ENCODE measurements at places on chromosomes 5 and 9. TPM values are rescaled to one million over a fixed set of nuclear protein-coding genes. Genes with fewer than 3 reads are reported as not detected.
A peak's percentile ranks its signal among the peaks of the same experiment; 100 is the strongest.

Gene AGGF1
- 32.4 TPM for total RNA-seq

GRCh38 chr5:88829054-88829453 lies 53.9 kb downstream of the MEF2C start:
- DNase-seq: no peak

Gene CLIC3
- not detected for total RNA-seq

- no peak for DNase-seq
Observed at GRCh38 chr9:79689576-79689975, 117.8 kb downstream of the TLE4 start.

- peak; percentile 45 for DNase-seq
Observed at GRCh38 chr5:179679014-179679674, 1.7 kb downstream of the CBY3 start.

- no peak for DNase-seq
Observed at GRCh38 chr5:157563929-157564716, 11.5 kb downstream of the ADAM19 start.

- no peak for DNase-seq
Observed at GRCh38 chr5:172833372-172833685, 722 bp upstream of the ERGIC1 start.

GRCh38 chr9:118643118-118643517 lies 726.1 kb downstream of the BRINP1 start:
- DNase-seq: no peak

Gene STK10
- total RNA-seq: 19.1 TPM

DNA sequence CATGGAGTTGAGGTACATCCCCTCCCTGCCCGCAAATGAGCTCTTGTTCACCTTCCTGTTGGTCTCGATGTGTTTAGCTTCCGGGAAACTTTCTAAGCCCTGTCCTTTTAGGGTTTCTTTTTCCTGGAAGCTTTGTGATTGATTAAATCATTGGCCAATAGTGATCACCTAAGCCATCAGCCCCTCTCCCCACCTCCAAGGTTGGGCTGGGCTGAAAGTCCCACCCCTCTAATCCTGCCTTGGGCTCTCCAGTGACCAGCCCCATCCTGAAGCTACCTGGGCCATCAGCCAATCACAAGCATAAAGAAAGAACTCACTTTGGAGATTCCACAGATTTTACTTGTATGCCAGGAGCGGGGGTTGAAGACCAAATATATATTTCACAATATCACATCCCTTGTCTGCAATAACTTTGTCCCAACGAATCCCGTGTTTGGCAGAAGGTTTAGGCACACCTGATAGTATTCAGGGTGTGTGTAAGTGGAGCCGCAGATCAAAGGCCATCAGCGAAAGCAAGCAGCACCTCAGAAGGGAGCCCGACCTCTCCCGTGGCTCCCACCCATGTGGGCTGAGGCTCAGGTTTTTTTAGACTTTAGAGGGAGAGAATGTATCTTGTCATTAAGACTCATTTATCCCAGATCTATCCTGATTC lies 20.4 kb downstream of the ROPN1L start:
- DNase-seq: no peak

Gene TRIP13
- total RNA-seq: 7.0 TPM

DNA sequence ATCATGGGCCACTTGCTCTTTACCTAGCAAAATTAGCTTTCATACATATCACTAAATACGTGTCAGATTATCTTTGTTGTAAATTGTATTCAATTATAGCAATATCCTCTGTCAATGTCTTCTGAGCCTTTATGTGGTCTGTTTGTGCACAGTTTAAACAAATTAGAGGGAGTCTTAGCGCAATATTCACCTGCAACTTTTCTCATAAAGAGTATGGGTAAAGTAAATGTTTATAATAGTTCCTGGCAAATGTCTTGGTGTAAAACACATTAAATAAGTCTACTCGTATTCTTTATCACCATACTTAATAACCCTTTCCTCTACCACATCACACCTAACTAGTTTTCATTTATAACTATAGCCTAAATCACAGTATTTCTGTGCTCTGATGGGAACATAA lies 169.0 kb downstream of the PCSK1 start:
- DNase-seq: no peak

- no peak for DNase-seq
Observed at GRCh38 chr5:125381290-125381689, 634.9 kb upstream of the ZNF608 start.

DNA sequence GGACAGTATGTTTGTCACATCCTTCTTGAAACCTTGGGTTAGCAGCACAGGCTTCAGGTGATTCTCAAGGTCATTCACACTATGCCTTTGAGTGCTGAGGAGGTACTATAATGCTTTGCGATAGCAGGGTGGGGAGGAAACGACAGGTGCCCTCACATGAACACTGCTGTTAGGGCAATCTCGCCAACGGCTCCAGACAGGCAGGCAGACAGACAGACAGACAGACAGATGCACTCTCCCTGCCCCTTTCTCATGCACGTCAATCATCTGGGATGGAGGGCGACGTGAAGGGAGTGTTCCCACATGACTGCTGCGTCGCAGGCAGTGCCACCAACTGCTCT lies 82.9 kb downstream of the RAPGEF1 start:
- no peak for DNase-seq

Gene MRPS27
- 56.3 TPM for total RNA-seq

DNA sequence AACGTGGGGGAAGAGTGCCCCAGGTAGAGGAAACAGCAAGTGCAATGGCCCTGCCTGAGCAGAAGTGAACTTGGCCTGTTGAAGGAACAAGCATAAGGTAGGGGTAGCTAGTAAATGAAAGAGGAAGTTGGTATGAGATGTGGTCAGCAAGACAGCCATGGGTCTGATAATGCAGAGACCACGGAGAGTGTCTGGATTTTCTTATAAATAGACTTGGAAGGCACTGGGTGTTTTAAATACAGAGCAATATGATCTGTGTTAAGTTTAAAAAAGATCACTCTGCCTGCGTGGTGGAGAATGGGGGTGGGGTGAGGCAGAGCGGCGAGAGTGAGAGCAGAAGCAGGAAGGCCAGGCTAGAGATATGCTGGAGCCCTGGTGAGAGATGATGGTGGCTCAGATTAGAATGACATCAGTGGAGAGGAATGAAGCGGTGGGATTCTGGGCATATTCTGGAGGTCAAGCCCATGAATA lies 4.2 kb downstream of the ADAM19 start:
- no peak for DNase-seq

- no peak for DNase-seq
Observed at GRCh38 chr9:5562806-5563416, 52.6 kb downstream of the PDCD1LG2 start.

GRCh38 chr9:124006448-124007361 lies 4.9 kb upstream of the LHX2 start:
- no peak for DNase-seq

Gene SLC25A2
- 0.36 TPM for total RNA-seq

Gene ADAMTS2
- 7.0 TPM for total RNA-seq

DNA sequence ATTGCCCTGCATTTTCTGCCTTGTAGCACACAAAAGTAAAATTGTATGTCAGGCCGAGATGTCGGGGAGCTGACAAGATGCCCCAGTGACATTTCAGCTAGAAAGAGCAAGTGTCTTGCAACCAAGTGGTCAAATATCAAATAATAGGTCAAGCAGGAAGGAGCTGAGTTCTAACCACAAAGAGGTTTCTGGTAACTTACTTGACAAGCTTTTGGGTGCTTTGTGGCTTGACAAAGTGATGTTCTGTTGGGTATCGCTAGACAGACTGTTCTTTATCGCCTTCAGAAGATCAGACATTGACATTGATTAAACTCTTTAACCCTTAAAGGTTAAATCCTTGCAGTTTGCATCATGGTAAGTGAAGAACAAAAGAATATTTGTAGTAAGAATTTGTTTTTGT lies 419.9 kb downstream of the CCDC171 start:
- no peak for DNase-seq

DNA sequence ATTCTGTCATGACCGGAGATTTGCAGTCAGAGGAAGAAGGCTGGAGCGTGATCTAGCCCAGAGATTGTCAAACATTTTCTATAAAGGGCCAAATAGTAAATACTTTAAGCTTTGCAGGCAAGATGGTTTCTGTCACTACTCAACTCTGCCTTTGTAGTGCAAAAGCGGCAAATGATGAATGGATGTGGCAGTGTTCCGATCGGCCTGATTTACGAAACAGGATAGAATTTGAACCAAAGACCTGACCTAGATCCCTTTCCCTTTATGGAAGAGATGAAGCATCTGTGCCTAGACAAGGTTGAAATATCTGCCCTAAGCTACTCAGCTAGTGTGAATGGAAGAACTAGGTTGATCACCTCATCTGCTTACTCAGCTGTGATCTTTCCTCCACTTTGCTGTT lies 209.5 kb downstream of the YTHDC2 start:
- DNase-seq: no peak

GRCh38 chr9:125982798-125983406 lies 235.7 kb downstream of the PBX3 start:
- no peak for DNase-seq

Gene TUSC1
- 5.9 TPM for total RNA-seq

DNA sequence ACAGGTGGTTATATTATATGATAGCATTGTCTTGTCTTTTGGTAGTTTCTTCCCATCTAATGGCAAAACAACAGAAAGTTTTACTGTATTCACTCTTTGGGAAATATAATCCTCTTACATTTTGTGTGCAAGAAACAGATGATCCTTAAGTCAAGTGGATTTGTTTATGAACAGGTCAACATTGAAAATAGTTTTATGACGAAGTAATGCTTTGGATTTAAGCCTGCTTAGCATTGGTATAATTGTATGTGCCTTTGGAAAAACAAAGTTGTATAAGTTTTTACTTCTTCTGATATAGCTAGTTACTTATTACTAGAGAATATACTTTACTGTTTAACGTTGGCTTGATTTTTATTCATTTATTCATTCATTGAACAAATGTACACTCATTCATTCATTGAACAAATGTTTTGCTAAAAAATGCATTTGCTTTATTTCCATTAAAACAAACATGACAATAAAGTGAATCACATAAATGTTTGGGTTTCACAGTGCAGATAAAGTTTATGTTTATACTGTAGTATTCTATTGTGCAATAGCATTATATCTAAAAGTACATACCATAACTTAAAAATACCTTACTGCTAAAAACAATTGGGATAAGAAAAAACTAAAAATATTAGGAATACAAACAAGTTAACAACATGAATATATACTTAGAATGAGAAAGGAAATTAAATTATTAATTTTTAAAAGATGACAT lies 12.3 kb downstream of the SGCD start:
- DNase-seq: no peak

DNA sequence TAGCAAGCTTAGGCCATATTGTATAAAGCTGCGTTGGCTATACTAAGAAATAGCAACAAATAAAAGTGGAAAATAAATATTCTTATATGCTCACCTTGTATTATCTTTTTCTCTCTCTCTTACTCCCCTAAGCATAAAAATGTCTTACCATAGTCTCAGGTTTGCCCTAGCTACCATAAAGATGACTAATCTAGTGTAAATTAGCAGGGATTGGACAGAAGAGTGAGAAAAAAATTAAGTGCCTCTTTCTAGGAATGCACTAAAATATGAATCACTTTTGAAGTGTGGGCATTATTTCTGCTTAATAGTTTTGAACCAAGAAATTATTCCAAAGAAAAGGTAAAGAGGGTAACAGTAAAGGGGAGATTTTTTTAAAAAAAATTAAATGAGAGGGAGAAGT lies 201.3 kb downstream of the HINT1 start:
- DNase-seq: no peak

- DNase-seq: no peak
Observed at GRCh38 chr9:84738353-84738752, 68.8 kb downstream of the NTRK2 start.

DNA sequence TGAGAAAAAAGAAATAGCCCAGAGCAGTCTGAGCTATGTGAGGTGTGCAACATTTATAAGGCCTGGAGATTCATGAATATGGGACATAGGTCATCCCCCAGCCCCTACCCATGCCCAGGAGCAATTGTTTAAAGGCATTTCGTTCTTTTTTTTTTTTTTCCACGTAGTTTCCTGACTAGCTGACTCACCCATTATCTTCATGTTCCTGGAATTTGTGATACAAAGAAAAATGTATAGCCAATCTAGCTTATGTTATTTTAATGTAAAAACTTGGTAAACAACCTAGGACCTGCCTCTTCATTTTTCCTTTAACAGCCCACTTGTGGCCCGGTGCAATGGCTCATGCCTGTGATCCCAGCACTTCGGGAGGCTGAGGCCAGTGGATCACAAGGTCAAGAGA lies 81.3 kb downstream of the OSTF1 start:
- DNase-seq: no peak

- DNase-seq: no peak
Observed at GRCh38 chr5:169778622-169779596, 141.8 kb downstream of the DOCK2 start.

DNA sequence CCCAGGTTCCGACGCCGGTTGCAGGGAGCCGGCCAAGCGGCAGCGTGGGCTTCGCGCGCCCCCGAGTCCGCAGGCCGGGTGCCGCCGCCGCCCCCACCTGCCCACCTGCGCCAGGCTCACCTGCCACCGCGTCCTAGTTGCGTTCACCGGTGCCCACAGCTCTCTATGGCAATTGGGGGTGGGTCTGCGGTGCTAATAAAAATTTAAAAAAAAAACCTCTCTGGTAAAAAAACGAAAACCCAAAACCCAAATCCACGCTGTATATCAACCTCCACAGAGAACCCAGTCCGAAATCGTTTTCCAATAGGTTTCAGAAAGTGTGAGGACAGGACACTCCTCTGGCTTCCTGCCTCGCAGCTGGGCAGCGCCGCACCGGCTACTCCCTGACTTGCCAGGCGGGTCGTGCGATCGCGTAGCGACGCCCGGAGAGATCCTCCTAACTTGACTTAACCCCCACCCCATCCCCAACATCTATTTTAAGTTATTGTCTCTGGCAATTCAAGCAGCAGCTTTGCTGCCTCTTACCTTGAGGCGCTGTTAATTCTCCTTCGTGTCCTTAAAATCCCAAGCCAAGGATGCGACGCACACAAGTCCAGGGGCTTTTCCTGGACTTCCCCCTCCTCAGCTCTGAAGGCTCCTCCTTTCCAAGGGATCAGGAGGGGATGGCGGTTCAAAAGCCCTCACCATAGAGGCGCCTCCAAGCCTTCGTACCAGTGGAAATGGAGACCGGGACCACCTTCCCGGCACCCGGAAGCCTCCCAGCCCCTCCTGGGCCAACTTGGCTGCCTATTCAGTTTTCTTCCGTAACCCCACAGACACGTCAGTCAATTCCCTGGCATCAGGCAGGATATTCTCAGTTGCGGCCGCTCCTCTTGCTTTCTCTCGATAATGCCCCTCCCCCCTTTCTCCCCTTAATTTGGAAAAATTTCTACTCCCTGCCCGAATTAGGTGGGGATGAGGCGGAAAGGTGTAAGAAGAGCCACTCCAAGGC lies 1639.4 kb upstream of the C9orf72 start:
- no peak for DNase-seq

DNA sequence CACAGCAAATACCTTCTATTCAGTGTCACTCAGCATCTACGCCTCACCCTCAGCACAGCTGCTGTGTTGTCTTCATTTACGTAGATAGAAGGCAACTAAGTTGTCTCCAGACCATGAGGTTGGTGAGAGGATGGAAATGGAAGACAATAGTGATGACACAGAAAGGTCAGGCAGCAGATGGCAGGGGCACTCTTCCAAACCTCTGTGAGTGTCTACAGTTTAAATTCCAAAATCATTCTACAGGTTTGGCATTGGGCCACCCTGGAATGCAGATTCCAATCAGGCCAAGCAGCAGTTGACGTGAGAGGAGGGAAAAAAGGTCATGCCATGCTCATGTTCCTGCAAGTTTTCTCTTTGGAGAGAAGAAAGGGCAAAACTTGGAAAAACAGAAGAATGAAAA lies 68.7 kb upstream of the ADAMTSL1 start:
- peak; percentile 12 for DNase-seq

Gene FAM169A
- total RNA-seq: 60.1 TPM

Measured in cerebellum (tissue), 4 donors.